ENCODE measurements at places on chromosomes 1 and 21. TPM values are rescaled to one million over a fixed set of nuclear protein-coding genes. Genes with fewer than 3 reads are reported as not detected.
A peak's percentile ranks its signal among the peaks of the same experiment; 100 is the strongest.

CD101 gene
- 3.2 TPM for total RNA-seq

TNFAIP8L2 gene
- 16.1 TPM for total RNA-seq

NT5C1A gene
- not detected for total RNA-seq

C1orf174 gene
- 44.0 TPM for total RNA-seq

PDE4B gene
- 33.1 TPM for total RNA-seq

SYT6 gene
- total RNA-seq, result not detected

CRYBG2 gene
- total RNA-seq, result 4.5 TPM

TTC24 gene
- 19.8 TPM for total RNA-seq

CFAP141 gene
- total RNA-seq, result not detected

CELA3A gene
- total RNA-seq, result not detected

COL6A2 gene
- 25.0 TPM for total RNA-seq

SETDB1 gene
- 45.1 TPM for total RNA-seq

CPLANE2 gene
- 1.2 TPM for total RNA-seq

GRCh38 chr1:232452736-232453440 lies 177.0 kb downstream of the SIPA1L2 start:
- DNase-seq, result no peak

GRCh38 chr1:225823811-225824261 lies 13.9 kb downstream of the EPHX1 start:
- DNase-seq, result no peak

DNA sequence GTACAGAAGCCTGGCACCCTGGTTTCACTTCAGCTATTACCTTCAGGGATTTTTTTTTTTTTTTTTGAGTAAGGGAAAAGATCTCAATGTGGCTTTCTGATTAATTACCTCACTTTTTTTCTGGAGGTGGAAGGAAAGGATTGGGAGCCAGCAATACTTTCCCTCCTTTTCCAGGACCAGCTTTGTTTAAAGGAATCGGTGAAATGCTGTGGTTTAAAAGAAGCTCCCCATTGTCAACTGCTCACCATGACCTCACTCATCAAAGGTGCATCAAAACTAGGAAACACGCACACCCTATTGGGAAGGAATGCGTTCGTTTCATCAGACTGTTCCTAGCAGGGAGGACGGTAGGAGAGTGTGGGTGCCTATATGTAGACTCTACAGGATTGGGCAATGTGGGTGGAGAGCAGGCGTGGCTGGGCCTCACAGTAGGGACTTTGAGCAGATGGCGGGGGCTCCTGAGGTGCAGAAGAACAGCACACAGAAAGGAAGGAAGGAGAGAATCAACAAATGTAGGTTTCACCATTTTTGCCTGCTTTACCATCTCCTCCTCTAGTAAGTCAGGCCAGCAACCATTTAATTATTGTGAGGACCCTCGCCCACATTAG lies 13.0 kb downstream of the PHGDH start:
- DNase-seq, result no peak

GRCh38 chr1:1755852-1756251 lies 22.4 kb downstream of the NADK start:
- DNase-seq, result no peak

DNA sequence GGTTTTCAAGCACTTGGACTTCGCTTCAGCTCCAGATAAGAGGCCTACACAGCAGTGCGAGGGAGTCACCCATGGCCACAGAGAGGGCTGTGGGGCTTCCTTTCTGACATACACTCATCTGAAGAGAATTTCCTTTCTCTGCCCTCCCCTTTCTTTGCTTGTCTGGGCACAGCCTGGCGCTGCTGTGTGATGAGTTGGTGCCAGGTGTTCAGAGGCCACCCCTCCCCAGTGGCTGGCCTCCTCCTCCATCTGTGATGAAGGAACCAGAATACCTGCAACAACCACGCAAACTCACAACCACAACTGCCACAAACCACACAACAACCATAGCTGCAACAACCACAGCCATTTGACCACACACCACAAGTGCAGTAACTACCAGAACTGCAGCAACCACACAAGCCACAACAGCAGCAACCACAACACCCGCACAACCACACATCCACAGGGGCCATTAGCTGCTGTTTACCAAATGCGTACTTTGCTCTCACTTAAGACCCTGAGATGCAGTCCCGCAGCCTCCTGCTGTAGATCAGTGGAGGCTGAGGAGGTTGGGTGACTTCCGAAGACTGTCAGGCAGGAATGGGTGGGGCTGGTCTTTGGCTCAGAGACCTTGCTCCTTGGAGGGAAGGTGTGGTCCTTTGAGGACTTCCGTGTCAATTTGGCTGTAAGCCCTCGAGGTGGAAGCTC lies 71.1 kb downstream of the IER5 start:
- peak; percentile 65 for DNase-seq

- peak; percentile 20 for DNase-seq
These were observed 384.6 kb downstream of the RRAGC start for GRCh38 chr1:38474738-38475623.

DNA sequence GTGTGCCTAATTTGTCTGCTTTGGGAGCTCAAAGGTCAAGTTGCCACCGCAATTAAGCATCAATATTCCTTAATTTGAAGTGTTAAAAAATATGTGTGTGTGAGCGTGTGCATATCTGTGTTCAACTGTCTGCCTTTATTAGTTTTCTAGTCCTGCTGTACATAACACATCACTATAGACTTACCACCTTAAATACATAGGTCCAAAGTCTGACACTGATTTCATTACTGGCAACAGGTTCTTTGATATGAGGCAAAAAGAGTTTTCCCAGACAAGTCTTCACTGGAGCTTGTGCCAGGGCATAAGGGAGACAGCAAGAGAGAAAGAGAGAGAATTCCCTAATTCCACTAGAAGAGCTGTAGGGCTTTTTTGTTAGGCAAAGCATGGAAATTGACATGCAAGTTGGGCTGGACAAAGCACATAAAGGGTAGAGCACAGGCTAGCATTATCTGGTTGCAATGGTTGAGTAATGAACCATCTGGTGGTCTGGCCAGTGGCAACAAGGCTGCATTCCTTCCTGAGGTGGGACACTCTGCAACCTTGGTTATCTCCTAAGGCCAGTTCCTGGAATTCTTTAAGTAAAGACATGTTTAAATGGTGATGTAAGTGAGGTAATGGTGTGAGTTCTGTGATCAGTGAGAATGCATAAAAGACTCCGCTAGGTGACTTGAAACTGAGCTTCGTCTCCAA lies 457.2 kb upstream of the ADAMTS5 start:
- no peak for DNase-seq

DNA sequence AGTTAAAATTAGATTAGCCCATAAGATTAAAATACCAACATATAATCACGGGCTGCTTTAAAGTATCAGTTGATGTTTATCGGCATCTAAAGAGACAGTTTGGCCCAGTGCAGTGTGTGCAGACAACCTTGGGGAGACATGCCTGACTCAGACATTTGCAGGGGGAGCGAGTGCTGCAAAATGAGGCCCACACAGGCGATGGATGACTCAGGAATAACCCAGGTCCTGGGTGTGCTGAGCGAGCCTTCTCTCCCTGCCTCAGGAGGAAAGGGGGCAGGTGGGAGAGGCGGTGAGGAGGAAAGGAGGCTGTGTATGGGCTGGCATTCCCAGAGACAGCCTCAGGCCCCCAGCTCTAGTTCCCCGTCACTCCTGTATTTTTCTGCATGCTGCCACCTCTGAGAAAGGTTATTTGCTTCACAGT lies 9.0 kb downstream of the SLC9A1 start:
- DNase-seq, result peak; percentile 16

GRCh38 chr1:175530183-175530582 lies 213.2 kb downstream of the TNR start:
- DNase-seq, result no peak

DNA sequence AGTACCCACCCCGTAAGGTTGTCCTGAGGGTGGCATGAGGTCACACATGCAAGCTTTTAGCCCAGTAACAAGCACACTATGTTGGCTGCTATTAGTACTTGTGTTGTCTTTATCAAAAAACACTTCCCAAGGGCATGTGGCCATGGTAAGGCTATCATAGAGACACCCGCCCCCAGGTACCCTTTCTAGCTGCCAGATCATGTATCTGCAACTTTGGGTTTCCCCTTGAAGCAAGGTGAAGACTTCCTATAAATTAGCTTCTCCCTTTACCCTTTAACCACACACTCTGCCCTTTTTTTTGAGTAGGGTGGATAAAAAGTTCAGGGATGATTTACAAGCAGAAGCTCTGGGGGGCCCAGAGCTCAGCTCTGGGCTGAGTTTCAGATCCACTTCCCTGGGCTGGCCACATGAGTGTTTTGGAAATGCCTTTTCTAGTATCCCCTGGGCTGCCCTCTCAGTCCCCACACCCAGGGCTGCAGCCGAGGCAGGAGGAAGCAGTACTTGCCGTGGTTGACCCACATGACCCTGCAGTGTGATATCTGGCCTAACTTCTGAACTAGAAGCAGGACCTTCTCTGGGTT lies 2.0 kb downstream of the ZDHHC18 start:
- peak; percentile 70 for DNase-seq

DNA sequence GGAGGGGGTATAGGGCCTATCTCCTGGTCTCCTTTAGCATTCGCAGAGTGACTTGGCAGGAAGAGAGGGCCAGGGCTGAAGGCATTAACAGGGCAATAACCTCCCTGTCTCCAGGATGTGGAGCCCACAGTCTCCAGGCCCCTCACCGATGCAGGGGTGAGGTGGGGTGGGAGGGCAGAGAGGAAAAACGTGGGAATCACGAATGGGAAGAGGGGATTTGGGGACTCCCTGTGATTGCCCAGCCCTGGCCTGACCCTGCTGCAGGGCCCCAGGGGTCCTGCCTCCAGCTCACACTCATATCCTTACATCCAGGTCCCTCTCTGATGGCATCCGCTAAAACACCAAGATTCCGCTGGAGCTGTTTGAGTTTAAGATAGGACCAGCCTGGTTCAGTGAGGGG lies 14.6 kb downstream of the TFAP2E start:
- no peak for DNase-seq

- DNase-seq, result no peak
These were observed 8.7 kb downstream of the CTXND2 start for GRCh38 chr1:150895618-150896017.

DNA sequence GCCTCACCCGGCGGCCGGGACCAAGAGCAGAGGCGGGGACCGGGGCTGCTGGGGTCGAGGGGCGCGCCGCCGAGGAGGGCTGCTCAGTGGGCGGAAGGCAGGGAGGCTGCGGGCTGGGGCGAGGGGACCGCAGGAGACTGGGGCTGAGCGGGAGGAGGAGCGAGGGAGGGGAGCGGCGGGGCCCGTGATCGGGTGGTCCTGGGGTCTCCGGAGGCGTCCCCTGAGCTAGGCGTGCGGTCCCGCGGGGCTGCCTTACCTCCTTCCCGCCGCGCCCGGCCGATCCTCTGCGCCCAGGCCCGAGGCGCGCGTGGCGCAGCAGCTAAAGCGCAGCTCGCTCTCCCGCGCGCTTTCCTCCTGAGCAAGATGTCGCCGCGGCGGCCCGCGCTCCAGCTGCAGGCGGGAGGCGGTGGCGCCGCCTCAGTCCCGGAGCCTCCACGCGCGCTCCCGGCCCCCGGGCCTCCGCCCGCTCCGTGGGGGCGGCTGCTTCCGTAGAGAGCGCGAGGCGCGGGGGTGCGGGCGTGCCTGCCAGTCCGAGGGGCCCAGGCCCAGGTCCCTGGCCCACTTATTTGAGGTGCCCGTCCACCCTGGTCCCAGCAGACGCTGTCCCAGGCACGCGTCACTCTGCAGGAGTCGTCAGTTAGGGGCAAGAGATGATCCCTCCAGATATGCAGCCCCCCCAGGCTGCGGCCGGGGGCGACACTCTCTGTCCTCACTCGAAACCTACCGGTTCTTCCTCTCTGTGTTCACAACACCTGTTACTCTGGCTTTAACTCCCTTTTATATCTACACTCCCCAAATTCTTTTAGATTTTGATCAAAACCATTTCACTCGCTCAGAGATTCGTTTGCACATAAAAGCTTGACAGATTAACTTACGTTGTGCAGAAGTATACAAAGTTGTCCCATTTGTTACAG lies at the start of gene CCSAP:
CCSAP (minus strand) TSS at position 392 of the 914 bp plus-strand sequence. CDS start 582 bp downstream, outside the sequence.
- peak; percentile 57 for DNase-seq

- DNase-seq, result no peak
These were observed 503.9 kb upstream of the USP24 start for GRCh38 chr1:55718758-55719671.

- DNase-seq, result no peak
These were observed 55.8 kb downstream of the FBXO2 start for GRCh38 chr1:11598461-11598860.

DNA sequence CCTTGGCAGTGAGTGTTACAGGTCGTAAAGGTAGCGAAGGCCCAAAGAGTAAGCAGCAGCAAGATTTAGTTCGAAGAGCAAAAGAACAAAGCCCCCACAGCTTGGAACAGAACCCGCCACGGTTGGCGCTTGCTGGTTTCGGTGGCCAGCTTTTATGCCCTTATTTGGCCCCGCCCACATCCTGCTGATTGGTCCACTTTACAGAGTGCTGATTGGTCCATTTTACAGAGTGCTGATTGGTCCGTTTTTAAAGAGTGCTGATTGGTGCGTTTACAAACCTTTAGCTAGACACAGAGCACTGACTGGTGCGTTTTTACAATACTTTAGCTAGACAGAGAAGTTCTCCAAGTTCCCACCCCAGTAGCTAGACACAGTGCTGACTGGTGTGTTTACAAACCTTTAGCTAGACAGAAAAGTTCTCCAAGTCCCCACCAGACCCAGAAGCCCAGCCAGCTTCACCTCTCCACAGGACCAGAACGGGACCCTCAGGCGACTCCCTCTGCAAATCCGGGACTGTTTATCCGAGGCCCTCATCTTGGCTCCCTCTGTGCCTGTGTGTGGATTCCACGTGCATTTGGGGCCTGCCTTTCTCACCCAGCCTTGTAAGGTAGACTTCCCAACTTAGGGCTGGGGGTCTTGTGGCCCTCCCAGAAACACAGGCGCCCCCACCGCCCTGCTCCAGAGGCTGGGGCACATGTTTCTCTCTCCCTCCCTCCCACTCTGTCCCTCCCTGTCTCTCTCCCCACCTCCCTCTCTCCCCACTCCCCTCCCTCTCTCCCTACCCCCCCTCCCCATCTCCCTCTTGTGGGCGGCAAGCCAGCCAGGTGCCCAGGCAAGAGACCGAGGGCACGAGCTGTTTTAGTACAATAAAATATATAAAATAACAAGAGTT lies 12.6 kb downstream of the FTCD start:
- DNase-seq, result peak; percentile 60

GRCh38 chr1:233448109-233448689 lies 120.7 kb downstream of the MAP3K21 start:
- no peak for DNase-seq

DNA sequence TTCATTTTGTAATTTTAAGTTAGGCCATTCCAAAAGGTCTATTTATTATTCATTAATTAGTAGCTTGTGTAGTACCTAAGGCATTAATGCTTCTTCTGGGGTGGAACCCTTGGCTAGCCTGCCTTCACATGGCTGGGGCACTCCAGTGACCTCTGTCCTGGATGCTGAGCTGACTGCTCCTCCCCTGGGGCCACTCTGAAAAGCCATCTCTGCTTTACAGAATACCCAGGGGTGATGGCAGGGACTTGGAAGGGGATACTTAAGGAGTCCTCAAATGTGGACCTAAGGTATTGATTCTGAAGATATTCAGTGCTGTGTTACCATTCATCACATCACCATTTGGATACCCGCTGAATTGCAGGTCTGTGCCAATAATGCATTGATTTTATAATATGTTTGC lies 187.8 kb upstream of the COA6 start:
- no peak for DNase-seq

- DNase-seq, result no peak
These were observed 99.3 kb downstream of the CDC42BPA start for GRCh38 chr1:227218870-227219573.
